IPS DF 6.9 (cell line): ENCODE measurements at places on chromosomes 7 and 10.

GRCh38 chr7:23334482-23335056 lies 35.4 kb downstream of the MALSU1 start:
- no peak for DNase-seq

GRCh38 chr7:155373359-155374273 lies 75.9 kb downstream of the INSIG1 start:
- DNase-seq, result no peak

GRCh38 chr7:15166620-15167019 lies 264.1 kb upstream of the DGKB start:
- no peak for DNase-seq

- DNase-seq, result no peak
Measured at GRCh38 chr7:16409777-16410176, 11.6 kb downstream of the CRPPA start.

GRCh38 chr10:4013651-4014121 lies 228.7 kb upstream of the KLF6 start:
- DNase-seq, result no peak

DNA sequence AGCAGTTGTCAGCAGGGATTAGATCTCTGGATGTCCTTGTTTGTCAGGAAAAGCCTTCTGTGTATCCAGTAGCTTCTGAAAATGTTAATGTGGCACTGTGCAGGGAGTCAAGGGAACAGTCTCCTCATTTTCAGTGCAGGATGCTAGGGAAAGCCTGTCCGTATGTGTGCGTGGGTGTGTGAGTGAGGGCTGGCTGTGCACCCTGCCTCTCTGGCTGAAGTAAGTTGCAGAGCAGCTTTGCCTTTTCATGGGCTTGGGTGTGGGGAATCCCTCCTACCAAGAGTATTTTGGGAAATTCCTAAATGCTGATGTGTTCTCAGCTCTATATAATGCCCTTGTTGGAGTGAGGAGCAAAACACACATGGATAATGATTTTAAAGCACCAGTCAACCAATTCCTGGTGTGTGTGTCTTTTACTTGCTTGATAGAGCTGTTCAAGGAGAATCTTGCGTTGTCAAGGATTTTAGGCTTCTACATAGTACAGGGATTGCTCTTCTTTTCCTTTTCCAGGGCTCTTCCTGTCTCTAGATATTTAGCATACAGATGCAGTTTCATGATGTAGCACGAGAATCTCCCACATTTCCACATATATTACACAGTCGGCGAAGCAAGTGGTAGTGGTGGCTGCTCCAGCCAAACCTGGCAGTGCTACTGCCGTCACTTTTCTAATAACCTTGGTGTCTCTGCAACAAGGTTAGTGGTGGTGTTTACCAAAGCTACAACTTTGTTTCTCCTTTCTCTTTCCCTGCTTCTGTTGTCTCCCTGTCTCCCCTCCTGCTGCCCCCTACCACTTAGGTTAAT lies 92.8 kb downstream of the MCU start:
- DNase-seq, result no peak

DNA sequence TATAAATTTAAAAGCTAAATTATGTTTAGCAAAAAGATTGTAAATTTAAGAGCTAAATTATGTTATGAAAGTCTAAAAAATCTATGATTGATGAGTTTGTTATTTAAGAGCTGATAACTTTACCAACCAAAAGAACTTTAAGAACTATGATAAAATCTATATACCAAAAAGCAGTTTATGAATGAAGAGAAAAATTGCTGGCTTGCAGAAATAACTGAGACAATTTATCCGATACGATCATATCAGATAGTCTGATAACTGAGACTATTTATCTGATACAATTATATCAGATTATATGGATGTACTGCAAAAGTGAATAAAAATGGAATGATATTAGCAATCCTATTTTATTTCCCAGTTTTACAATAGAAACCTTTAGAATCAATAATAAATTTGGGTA lies 50.2 kb downstream of the IQUB start:
- no peak for DNase-seq

GRCh38 chr7:153392726-153393125 lies 633.2 kb downstream of the ACTR3B start:
- no peak for DNase-seq

DNA sequence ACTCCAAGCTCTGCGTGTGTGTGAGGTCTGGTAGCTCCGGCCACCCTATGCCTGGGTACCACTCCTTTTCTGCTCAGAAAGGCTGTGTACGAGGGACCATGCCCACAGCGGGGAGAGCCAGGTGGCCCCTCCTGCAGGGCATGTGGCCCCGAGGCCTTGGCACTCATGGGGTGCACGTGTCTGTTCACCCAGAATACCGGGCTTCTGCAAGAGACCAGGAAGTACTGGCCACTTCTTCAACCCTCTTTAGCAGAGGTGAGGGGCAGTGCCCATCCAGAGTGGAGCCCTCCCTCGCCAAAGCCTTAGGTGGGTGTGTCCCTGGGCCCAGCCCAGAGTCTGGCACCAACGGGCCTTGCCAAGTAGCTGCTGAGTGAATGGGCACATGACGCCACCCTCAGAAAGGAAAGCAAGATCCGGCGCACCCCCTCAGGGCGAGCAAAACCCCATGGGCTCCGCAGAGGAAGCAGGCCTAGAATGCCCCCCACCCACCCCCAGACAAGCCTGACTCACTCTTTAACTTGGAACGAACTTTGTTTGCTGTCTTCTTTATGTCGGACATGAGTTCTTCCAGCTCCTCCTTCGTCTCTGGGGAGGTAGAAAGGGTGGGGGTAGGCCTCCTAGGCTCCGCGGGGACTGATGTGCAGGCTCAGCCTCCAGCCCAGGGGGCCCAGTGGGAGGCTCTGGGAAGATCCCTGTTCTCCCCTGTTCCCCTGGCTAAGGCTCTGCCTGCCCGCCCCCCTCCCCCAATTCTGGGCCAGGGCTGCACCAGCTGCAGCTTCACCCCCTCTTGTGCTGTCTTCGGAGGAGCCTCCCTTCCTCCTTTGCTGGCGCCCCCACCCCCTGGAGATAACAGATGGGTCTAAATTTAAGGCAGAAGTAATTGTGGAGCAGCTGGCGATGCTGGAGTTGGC lies 14.6 kb downstream of the STX1A start:
- DNase-seq, result no peak

DNA sequence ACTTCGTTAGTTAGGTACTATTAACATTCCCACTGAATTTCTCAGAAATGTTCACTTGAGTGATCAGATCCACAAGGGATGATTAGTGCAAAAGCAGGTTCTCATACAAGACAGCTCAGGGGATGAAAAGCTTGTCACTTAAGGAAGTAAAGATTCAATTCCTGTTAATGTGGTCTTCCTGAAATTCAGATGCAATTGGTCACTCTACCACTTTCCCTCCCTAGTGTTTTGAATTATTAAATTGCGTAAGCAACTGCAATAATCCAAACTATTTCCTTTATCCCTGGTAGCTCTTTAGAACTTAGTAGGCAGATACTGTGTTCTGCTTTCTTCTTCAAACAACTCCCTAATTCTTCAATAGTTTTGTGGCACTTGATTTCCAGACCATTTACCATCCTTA lies 121.4 kb downstream of the MAGI2 start:
- DNase-seq, result no peak

DNA sequence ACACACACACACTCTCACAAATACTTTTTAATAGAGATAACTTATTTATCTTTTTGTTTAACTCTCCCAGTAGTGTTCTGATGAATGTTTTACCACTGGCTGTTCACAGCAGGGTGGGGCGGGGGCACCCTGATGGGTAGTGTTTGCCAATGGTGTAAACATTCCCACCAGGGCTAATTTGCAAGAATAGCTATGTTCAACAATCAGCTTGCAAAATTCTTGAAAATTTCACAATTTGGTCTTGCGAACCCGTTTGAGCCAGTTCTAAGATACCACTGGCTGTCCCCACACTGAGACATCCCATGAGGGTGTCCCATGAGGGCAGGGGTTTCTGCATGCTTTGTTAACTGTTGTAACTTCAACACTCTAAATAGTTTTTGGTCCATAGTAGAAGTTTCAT lies 348.5 kb downstream of the CXCL12 start:
- DNase-seq, result no peak

DNA sequence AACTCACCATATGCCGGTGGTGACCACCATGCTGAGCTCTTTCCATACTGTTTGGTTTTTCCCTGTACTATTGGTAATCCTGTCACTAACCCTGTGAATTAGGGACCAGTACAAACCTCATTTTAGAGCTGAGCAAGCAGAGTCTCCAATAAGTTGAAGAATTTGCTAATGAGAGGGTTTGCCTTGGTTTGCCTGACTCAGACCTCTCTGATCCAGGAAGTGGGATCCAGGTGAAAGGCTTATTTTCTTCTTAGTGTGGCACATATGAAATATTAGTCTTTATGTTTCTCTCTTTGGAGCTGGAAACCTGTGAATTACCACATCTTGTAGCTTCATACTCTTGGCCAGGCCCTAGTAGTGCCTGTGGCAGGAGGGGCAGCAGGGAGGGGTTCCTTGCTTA lies 114.1 kb upstream of the IGFBP3 start:
- no peak for DNase-seq
